ENCODE measurements at places on chromosomes 6 and 20. TPM values are rescaled to one million over a fixed set of nuclear protein-coding genes. Genes with fewer than 3 reads are reported as not detected.

- no peak overlapping the region for H3K4me3 ChIP-seq
- no peak for DNase-seq
- H3K4me1 ChIP-seq, result no peaks in the 10 kb centered on the region
- no peaks in the 10 kb centered on the region for H3K36me3 ChIP-seq
- H3K27me3 ChIP-seq, result no peaks in the 10 kb centered on the region
- no peak overlapping the region for H3K27ac ChIP-seq
These were observed 169.3 kb upstream of the RIN2 start for GRCh38 chr20:19588732-19589131.

DNA sequence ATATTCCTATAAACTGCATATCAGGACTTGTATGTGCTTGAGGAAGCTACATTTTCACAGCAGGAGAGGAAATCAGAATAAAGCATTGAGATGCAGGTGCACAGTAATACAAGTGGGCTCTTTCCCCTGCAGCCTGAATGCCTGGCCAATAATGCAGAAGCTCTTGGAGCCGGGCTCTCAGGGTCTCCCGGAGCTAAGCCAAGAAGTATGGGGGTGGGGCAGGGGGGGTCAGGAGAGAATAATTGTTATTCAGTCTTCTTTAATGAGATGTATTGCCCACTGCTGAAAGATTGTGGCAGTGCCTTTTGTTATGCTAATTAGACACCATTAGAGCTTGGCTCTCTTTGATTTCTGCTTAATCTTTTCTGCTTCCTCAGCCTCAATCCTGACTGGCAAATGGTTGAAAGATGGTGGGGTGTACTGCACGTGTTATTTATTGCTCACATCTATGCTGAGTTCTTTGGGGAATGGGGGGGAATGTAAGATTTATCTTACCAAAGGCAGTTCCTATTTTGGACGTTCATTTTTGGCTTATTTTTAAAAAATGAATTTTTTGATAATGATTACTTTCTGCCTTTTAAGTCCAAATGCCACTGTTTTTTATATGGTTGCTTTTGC lies 407.6 kb upstream of the SOX4 start:
- no peaks in the 10 kb centered on the region for H3K27me3 ChIP-seq
- no peaks in the 10 kb centered on the region for H3K4me1 ChIP-seq
- H3K4me3 ChIP-seq, result no peak overlapping the region
- H3K27ac ChIP-seq, result no peak overlapping the region
- no peaks in the 10 kb centered on the region for H3K36me3 ChIP-seq
- no peak for DNase-seq

DNA sequence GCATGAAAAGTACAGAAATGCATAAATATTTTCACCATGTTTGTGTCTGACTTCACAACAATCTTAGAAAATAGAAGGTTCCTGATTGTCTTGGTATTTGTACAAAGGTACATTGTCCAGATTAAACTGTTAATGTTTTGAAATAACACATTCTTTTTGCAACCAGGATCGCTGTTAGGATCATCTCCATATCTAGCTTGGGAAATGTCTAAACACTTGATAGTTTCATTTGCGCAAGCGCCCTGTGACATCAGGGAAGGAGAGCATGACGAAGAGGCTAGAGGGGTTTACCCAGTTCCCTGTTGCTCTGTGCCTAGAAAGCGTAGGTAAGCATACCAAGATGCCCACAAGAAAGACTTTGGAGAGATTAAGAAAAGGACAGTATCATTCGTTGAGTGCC lies 19.4 kb downstream of the ALDH8A1 start:
- no peaks in the 10 kb centered on the region for H3K36me3 ChIP-seq
- no peaks in the 10 kb centered on the region for H3K27me3 ChIP-seq
- no peak overlapping the region for H3K4me3 ChIP-seq
- H3K4me1 ChIP-seq, result no peaks in the 10 kb centered on the region
- H3K27ac ChIP-seq, result no peak overlapping the region

- no peak overlapping the region for H3K4me3 ChIP-seq
- no peak for DNase-seq
- H3K4me1 ChIP-seq, result no peaks in the 10 kb centered on the region
- H3K27ac ChIP-seq, result no peak overlapping the region
These were observed 24.3 kb downstream of the RBL1 start for GRCh38 chr20:37071481-37071911.

- no peak within 1 kb of the TSS for H3K27ac ChIP-seq
- H3K27me3 ChIP-seq, result no peaks in the 10 kb centered on the region
- no peak for DNase-seq
- H3K4me1 ChIP-seq, result no peaks in the 10 kb centered on the region
- H3K36me3 ChIP-seq, result no peaks in the 10 kb centered on the region
These were observed at the start of gene GPLD1 for GRCh38 chr6:24489470-24489869. Gene GPLD1 (minus strand): TSS chr6:24489578. CDS start chr6:24489511, 67 bp downstream.

- H3K4me3 ChIP-seq, result no peak overlapping the region
- DNase-seq, result no peak
- peaks cover 5% of the 10 kb centered on the region for H3K36me3 ChIP-seq
- H3K27me3 ChIP-seq, result no peaks in the 10 kb centered on the region
- no peak overlapping the region for H3K27ac ChIP-seq
- H3K4me1 ChIP-seq, result no peaks in the 10 kb centered on the region
These were observed 110.0 kb downstream of the SLC23A2 start for GRCh38 chr20:4891190-4891763.

The C20orf144 gene
- total RNA-seq, result 0.13 TPM

The FNDC11 gene
- total RNA-seq, result not detected

The KCNK16 gene
- not detected for total RNA-seq

The LY6G6F gene
- total RNA-seq, result not detected

The CST5 gene
- not detected for total RNA-seq

The TMC2 gene
- total RNA-seq, result not detected
